NCI-H2171 treated with DMSO at 0.1 percent for 48 hours (cell line): ENCODE measurements at places on chromosomes 16 and 17.

DNA sequence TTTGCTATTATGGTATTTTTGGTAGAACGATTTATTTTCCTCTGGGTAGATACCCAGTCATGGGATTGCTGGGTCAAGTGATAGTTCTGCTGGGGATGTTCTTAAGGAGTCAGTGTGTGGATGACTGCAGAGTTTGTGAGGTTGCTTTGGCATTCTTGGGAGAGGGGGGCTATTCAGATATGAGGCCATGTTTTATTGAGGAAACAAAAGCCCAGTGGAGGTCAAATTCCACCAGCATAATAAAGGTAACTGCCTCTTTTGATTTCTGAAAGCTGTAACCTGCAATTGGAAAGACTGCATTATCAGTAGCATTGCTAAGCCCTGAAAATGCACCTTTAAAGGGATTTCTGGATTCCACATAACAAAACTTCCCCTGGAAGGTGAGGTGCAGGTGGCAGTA, 43.7 kb upstream of the HNF1B start:
- DNase-seq: no peak

DNA sequence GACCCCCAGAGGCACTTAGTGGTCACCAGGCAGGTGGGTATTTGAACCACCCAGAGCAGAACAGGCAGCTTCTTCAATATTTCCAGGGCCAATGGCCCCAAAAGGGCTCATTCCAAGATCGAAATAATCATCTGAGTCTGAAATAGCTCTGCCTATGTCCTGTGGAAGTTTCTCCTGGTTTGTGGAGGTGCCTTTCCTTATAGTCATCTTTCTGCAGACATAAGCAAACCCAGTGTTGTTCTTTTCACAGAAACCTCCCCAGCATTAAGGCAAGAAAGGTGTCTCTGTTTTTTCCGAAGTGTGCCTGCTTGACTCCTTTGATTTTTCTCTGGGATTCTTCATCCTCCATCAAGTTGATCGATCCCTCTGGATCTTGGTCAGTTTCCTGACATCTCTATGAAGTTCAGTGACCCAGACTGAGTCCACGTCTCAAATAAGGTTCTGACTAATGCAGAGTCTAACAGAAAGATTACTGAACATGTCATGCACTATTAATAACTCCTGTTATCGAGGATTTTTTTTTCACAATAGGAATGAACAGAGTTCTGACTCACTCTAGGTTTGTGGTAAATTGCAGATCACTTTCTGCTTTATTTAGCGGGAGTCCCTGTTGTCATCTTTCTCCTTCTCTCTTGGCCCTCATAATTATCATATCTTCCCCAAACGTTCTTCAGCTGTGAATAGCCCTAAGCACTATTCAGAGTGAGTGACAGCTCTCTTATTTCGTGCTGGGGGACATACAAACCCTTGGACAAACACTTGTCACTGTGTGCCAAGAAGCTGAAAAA, 1.5 kb downstream of the LRRC3C start:
- no peak for DNase-seq

DNA sequence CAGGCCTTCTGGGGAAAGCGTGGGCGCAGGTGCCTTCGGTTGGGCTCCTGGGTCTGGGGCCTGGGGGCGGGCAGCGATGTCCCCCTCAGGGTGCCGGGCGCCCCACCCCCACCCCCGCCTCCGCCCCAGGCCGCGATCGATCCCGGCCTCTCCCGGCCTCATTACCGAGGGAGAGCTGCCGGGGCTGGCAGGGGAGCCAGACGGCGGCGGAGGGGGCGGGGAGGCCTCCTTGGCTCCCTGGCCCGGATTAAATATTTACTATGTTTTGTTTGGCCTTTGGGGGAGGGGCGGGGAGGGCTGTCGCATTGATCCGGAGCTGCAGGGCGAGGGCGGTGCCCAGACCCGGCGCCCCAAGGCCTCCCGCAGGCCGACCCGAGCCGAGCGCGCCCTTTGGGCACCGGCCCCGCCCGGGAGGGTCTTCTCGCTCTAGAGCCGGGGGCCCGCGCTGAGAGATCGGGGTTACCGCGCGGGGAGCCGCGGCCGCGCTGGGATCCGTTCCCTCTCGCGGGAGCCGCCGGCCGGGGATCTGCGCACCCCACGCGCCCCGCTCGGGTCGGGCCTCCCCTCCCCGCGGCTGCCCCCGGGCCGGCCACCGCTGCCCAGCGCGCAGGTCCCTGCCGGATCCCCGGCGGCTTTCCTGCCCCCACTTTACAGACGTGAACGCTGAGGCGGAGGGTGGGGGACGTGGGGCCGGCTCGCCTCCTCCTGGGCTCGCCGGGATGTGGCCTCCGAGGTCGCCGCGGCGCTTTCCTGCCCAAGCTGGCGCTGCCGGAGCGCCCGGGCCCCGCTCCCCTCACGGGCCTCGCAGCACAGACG, 27.0 kb downstream of the RTN4RL1 start:
- peak; percentile 33 for DNase-seq

DNA sequence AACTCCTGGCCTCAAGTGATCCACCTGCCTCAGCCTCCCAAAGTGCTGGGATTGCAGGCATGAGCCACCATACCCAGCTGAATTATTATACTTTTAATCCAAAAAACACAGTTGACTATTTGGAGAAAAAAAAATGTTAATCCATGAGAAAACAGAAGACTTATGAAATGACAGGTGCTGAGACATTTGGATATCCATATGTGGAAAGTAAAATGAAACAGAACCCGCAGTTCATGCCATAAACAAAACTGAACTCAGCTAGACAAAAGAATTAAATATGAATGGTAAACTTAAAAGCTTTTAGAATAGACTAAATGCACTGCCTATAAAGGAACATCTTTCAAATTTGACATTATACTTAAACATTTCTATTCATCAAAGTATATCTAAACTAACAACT, 8.2 kb upstream of the RBBP6 start:
- no peak for DNase-seq

DNA sequence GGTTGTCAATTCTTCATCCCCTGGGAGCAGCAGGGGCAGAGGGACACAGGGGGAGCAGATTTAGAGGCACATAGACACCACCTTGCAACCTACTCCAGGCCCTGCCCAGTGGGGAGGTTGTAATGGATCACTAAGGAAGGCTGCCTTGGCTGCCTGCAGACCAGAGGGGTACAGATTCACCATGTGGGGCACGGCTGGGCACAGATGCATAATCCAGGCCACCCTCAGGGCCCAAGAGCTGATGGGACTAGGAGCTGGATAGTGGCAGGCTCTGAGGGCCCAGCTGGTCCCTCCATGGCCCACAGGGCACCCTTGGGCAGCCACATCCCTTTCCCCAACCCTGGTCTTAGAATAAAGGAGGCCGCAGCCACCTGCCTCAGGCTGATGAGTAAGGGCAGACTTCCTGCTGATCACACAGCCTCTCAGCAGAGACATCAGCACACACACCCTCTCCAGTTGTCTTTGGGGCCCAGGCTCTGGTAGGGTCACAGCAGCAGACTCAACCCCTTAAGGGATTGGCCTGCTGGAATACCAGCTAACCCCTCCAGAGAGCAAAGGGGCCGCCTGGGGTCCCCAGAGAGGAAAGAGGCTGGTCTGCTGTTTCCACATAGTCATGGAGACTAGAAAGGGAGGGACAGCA, 224.9 kb downstream of the GSG1L start:
- no peak for DNase-seq

DNA sequence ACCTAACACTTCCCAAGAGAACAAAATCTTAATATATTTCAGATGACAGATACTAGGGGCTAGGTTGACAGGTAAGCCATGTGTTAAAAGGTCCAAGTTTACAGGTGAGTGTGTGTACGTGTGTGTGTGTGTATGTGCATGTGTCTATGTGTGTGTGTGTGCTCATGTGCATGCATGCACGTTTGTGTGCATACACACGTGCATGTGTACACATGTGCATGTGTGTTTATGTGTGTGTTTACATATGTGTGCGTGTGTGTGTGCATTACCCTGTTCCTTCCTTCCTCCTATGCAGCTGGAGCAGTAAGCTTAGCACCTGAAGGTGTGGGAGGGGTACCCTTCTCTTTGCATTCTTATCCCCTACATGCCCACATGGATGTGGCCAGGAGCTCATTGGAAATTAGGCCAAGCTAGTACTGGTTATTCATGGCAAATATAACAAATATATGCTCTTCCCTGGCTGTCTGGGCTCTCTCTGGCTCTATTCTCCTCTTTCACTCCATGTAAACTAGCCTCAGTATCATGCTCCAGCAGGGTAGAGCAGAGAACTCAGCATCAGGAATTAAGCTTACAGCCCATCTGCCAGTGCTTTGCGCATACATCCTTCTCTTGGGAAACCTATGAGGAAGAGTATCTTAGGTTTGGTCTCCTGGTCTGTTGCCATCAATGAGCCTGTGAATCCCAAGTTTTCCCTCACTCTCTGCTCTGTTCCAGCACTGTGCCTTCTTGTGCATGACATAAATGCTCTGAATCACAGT, 258.0 kb upstream of the MYOCD start:
- no peak for DNase-seq

GRCh38 chr17:50787106-50787505, 19.8 kb upstream of the ANKRD40CL start:
- peak; percentile 39 for DNase-seq

GRCh38 chr16:48244863-48245195, 729 bp downstream of the LONP2 start:
- no peak for DNase-seq
